ENCODE measurements at places on chromosomes 13 and 19.

GRCh38 chr19:16897856-16898161 is 9.0 kb downstream of the F2RL3 start:
- H3K4me1 ChIP-seq: no peaks in the 10 kb centered on the region
- no peaks in the 10 kb centered on the region for H3K27me3 ChIP-seq
- no peaks in the 10 kb centered on the region for H3K36me3 ChIP-seq
- H3K4me3 ChIP-seq: no peak overlapping the region
- no peak overlapping the region for H3K27ac ChIP-seq

DNA sequence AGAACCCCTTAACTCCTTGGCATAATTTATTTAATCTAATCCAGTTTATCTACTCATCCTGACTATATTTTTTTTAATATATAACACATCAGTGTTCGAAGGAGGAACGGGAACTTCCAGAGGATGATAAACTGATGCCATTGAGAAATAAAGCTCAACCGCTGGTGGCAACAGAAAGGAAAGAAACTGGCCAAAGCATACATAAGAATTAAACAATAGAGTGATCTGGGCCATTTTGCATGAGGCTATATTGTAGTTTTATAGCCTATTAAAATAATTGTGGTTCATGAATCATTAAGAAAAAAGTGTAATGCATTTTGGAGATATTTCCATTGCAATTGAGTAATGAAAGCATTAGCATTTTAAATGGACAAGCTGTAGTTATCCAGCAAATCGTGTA is 94.2 kb downstream of the FRY start:
- no peaks in the 10 kb centered on the region for H3K36me3 ChIP-seq
- peaks cover 2% of the 10 kb centered on the region for H3K27me3 ChIP-seq
- no peak overlapping the region for H3K27ac ChIP-seq
- H3K4me3 ChIP-seq: no peak overlapping the region
- DNase-seq: no peak

DNA sequence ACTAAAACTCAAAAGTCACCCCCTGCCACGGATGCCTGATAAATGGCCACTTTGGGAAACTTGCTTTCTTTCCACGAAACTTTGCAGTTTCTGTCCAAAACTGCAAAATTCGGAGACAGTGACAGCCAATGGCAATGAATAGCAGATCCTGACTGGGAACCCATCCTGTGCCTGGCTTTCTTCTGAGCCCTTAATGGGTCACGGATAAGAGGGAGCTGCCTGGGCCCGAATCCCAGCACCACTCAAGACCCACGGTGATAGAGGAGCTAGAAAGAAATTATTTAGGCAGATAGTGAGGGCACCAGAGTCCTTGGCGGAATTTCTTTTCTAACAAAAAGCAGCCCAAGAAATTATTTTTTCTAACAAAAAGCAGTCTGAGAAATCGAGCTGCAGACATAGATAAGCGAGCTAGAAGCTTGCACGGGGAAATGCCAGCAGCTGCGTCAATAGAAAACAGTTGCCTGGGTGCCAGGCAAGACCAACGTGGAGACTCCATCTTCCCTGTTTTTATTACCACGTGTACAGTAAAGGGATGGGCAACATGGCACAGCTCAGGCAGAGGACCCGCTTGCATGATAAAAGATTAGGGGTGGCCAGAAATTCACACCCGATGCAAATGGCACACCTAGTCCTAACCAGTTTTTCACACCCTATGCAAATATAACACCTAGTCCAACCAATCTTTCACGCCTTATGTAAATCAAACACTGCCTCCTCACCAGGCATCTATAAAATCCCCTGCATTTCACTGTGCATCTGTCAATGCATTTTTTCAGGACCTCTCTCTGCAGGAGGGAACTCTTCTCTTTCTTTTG is 7.1 kb upstream of the HSH2D start:
- no peak for DNase-seq
- no peaks in the 10 kb centered on the region for H3K4me1 ChIP-seq
- no peak overlapping the region for H3K27ac ChIP-seq
- no peak overlapping the region for H3K4me3 ChIP-seq
- H3K27me3 ChIP-seq: no peaks in the 10 kb centered on the region

DNA sequence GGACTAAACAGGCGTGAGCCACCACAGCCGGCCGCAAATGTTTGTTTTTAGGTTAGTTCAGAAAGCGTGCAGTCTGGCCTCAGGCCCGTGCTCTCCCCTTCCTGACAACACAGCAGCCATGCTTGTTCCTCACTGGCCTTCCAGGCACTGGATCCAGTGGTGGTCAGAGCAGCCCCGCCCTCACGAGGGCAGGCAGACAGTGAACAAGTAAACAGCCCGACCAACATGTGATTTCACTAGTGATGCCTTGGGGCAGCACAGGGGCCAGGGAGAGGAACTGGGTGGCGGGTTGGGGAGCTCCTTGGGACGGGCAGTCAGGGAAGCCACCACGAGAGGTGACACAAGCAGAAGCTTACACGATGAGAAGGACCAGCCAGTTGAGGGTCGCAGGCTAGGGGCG is 40.8 kb downstream of the CAPN12 start:
- H3K27ac ChIP-seq: no peak overlapping the region
- H3K4me3 ChIP-seq: no peak overlapping the region
- H3K27me3 ChIP-seq: no peaks in the 10 kb centered on the region
- H3K4me1 ChIP-seq: no peaks in the 10 kb centered on the region

GRCh38 chr19:18456974-18457373 is 19.0 kb upstream of the ISYNA1 start:
- no peaks in the 10 kb centered on the region for H3K27me3 ChIP-seq
- H3K4me3 ChIP-seq: no peak overlapping the region
- no peak overlapping the region for H3K27ac ChIP-seq
- H3K4me1 ChIP-seq: no peaks in the 10 kb centered on the region
- DNase-seq: no peak

GRCh38 chr19:19535311-19536191 is 2.5 kb upstream of the CILP2 start:
- H3K4me3 ChIP-seq: no peak overlapping the region
- 0 out of 2 replicates have a peak, but pooled peaks cover under 1% of the 10 kb centered on the region for H3K36me3 ChIP-seq
- peaks cover 8% of the 10 kb centered on the region for H3K4me1 ChIP-seq
- no peak overlapping the region for H3K27ac ChIP-seq
- DNase-seq: no peak
- no peaks in the 10 kb centered on the region for H3K27me3 ChIP-seq

- H3K27ac ChIP-seq: no peak overlapping the region
- no peak for DNase-seq
- no peaks in the 10 kb centered on the region for H3K4me1 ChIP-seq
- H3K36me3 ChIP-seq: no peaks in the 10 kb centered on the region
- H3K27me3 ChIP-seq: no peaks in the 10 kb centered on the region
These were observed 139.4 kb downstream of the FREM2 start for GRCh38 chr13:38826182-38826813.

- no peaks in the 10 kb centered on the region for H3K4me1 ChIP-seq
- DNase-seq: no peak
- H3K27ac ChIP-seq: no peak overlapping the region
- no peaks in the 10 kb centered on the region for H3K27me3 ChIP-seq
These were observed 133.0 kb downstream of the ATP11A start for GRCh38 chr13:112822851-112823250.

- peaks cover 49% of the 10 kb centered on the region for H3K4me1 ChIP-seq
- peak overlapping the region; percentile 63 for H3K4me3 ChIP-seq
- H3K36me3 ChIP-seq: peaks cover 9% of the 10 kb centered on the region
- H3K27ac ChIP-seq: peak overlapping the region; percentile 84
- no peaks in the 10 kb centered on the region for H3K27me3 ChIP-seq
- no peak for DNase-seq
These were observed 679 bp upstream of the CDADC1 start for GRCh38 chr13:49246850-49247642.

DNA sequence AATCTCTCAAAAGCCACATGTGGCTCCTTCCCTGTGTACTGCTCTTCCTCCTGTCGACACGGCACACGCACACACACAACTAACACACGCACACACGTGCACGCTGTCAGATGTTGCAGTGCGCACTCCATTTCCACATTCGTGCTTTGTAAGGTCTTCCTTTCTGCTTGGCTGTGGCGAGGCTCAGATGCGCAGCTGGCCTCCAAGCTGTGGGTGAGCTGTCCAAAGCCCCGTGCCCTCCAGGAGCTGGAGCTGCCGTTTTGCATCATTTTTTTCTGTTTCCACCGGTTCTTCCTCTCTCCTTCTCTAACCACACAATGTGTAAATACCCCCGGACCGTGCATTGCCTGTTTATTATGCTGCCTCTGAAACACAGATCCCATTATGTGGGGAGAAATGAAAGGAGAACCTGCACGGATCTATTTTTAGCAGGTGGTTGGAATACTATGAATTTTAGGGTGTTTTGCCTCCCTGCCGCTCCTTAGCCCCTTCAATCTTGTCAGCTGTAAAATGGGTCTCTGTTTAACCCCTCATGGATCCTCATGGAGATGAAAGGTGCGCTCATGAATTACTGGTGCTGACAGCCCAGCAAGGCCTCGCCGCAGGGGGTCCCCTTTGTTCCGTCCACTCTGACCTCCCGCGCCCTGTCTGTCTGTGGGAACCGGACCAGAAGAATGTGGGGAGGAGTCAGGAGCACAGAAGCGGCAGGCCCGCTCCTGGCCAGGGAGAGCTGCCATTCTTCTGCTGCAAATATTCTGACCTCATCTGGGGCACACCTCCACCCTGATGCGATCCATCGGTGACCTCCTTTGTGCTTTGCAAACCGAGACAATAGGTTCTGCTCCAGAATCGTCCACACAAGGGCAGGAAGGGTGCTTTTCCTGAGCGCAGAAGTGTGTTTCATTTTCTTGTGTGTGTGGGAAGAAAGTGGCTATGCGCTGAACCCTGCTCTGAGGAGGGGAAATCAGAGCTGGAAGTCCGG is 137.7 kb downstream of the SOX1 start:
- DNase-seq: no peak
- H3K36me3 ChIP-seq: no peaks in the 10 kb centered on the region
- H3K27me3 ChIP-seq: peaks cover 12% of the 10 kb centered on the region
- H3K27ac ChIP-seq: no peak overlapping the region

DNA sequence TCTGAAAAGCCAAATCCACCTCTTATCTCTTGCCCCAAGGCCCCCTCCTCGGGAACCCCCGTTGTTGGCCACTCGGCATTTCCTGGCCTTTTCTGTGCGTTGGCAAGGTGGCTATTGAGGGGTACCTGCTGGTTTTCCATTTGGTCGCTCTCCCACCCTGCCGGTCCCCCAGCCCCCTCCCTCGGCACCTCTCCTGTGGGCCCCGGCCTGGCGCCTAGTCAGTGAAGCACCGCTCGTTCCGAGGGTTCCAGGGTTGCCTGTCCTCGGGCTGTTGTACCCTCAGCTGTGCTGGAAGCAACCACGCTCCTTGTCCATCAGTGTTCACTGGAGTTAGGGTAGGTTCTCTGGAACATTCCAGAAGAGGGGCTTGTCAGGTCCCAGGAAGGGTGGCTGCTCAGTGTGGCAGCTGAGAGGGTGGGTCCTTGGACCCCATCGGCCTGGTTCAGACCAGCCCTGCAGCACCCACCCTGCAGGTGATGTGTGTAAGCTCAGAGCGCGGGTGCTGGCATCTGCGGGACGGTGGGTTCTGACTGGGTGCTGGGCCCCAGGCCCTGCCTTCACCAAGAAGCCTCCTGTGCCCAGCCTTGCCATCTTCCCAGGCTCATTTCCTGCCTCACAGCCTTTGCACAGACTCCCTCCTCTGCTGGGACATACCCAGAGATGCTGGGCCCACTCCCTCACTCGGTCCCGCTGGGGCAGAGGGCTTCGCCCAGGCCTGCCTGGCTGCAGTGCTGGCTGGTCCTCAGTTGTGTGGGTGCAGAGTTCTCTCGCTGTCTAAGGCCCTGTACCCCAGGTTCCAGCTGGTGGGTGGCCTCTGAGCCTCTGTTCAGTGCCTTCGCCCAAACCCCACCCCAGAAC is 21.3 kb downstream of the NKPD1 start:
- H3K4me1 ChIP-seq: no peaks in the 10 kb centered on the region
- no peak overlapping the region for H3K27ac ChIP-seq
- H3K4me3 ChIP-seq: no peak overlapping the region
- peaks cover 41% of the 10 kb centered on the region for H3K36me3 ChIP-seq
- no peaks in the 10 kb centered on the region for H3K27me3 ChIP-seq
- no peak for DNase-seq

All from DND-41 (cell line).